Stimulated activated CD8-positive, alpha-beta memory T cell treated with anti-CD3 and anti-CD28 coated beads, Interleukin-4, amount 100 ng/mL, for 48 hours (primary cell): ENCODE measurements at places on chromosomes 1 and 21.

- DNase-seq: no peak
These were observed 24.7 kb downstream of the ADAMTS1 start for GRCh38 chr21:26820509-26820908.

DNA sequence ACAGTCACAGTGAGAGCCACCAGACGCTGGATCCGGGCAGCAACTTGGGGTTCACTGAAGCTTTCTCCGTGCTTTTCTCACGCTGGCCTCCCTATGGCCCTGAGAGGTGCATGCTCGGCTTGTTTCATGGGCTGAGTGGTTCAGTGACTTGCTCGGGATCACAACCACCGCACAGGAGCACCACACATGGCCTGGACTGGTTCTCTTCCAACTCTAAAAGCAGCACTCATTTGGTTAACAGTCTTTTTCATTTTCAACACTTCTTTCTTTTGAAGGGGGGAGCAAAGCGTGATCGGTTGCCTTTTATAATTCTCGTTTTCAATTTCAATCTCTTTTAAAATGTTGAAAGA lies 26.2 kb downstream of the UBIAD1 start:
- DNase-seq: no peak

- no peak for DNase-seq
These were observed 672 bp downstream of the POMGNT1 start for GRCh38 chr1:46197560-46197963.

- DNase-seq: no peak
These were observed 136.9 kb upstream of the C8B start for GRCh38 chr1:57102561-57103326.

- DNase-seq: no peak
These were observed 75.2 kb upstream of the NGF start for GRCh38 chr1:115413208-115413607.

DNA sequence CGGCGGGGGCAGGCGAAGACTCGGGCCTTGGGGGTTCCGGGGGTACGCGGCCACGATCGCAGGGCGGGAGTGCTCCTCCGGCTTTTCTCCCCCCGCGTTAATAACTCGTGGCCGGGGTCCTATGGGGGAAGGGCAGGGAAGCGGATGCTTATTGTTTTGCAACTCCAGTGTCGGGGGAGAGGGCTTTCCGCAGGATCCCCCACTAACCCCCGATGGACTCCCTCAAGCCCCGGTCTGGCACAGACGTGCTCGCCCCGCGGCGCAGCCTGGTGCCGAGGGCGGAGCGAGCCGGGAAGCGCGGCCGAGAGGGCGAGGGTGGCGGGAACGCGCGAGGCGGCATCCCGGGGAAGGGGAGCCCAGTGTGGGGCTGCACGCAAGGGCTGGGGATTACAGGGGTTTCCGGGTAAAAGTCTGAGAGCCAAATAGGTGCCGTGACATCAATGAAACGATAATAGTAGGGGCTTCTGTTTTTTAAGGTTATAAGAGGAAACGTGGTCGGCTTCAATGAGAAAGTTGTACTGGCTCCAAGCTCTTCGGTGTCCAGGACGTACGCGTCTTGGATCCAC lies 772 bp downstream of the UCK2 start:
- DNase-seq: peak; percentile 73

- DNase-seq: peak; percentile 6
These were observed 517.6 kb downstream of the PTPRU start for GRCh38 chr1:29753771-29754572.

GRCh38 chr1:81812712-81813111 lies 12.0 kb downstream of the ADGRL2 start:
- no peak for DNase-seq

DNA sequence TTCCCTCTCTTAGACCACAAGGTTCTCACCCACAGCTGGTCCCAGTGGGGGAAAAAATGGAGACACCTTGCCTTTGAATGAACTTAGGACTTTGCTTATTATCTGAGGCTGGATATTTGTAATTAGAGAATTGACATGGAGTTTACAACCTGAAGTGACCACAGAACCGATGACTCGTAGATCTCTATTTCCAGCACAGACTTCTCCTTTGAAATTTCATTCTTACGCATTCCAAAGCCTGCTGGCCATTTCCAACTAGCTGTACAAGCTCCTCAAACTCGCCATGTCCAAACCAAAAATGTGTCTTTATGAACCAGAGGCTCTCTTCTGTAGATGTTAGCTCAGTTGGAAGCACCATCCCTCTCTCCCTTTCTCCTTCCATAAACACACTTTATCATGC lies 12.0 kb downstream of the RAB7B start:
- no peak for DNase-seq

DNA sequence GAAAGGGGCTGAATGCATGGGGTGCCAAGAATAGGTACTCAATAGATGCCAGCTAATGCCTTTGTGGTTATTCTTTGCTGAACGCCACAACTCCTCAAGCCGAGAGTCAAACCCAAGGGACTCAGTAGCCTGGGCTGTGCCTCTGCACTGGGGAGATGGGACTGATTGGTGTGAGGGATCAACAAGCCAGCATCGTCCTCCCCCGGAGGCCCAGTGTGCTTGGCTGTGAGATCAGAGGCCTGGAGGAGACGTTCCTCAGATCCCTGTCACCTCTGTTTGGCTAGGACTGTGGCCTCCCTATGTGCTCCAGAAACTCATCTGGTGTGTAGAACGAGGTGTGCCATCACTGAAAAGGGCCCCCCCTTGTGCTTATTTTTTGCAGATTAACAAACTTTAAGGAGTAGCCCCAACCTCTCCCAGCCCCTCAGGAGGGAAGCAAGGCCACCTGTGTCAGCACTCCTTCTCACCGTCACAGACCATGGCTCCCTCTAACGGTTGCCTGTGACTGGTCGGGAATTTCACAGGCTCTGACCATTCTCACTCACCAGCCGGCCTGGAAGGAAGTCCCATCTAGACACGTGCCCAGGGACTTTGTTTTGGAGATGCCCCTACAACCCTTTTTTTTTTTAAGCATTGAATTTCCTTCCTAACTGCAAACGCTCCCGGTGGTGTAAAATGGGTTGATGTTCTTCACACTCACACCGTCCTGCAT lies 194.0 kb upstream of the VAMP3 start:
- DNase-seq: no peak

- DNase-seq: no peak
These were observed 1.9 kb upstream of the MGST3 start for GRCh38 chr1:165629151-165629550.

DNA sequence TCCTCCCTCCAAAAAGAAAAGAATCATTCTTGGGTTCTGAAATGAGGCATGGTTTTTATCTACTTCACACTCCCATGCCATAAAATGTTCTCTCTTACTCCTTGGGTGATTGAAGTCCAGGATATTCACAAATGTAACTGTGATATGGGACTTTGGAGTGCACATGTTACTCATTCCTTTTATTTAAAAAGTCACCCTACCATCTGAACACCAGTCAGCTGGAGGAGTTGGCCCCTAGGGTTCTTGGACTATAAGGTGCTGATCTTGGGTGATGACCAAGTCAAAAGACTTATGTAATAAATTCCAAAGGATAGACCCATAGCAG lies 128.4 kb downstream of the CLIC6 start:
- DNase-seq: no peak

DNA sequence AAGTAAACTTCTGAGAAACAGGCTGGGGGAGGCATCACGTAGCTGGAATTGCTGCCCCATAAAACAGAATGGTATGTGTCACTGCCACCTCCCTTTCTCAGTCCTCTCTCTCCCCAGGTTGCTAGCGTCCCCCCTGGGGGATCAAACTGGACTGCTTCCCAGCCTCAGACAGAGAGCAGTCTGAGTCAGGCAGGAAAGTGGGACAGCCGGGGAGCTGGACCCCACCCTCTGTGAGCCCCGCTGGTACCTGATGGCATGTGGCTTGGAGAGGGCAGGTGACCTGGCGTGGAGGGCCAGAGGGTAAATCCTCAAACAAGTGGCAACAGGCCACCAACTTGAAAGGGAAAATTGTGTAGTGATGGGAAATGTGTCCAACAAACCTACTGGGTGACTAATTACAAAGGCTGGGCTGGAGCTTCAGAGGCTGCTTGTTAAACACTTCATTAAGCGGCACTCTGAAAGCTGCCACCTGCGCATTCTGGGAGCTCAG lies 1.0 kb upstream of the SFN start:
- DNase-seq: no peak

- DNase-seq: no peak
These were observed 171.1 kb downstream of the DAB1 start for GRCh38 chr1:57252597-57253294.

GRCh38 chr1:41950820-41951219 lies 32.1 kb upstream of the HIVEP3 start:
- no peak for DNase-seq

GRCh38 chr1:196403803-196404690 lies 204.2 kb downstream of the KCNT2 start:
- no peak for DNase-seq

GRCh38 chr1:25022361-25023189 lies 92.5 kb upstream of the RUNX3 start:
- peak; percentile 95 for DNase-seq

GRCh38 chr1:33330361-33330890 lies 9.5 kb upstream of the A3GALT2 start:
- DNase-seq: no peak

- no peak for DNase-seq
These were observed 251.4 kb downstream of the ZNF648 start for GRCh38 chr1:181809991-181810545.

- no peak for DNase-seq
These were observed 96.3 kb upstream of the SLC44A3 start for GRCh38 chr1:94723894-94724293.

DNA sequence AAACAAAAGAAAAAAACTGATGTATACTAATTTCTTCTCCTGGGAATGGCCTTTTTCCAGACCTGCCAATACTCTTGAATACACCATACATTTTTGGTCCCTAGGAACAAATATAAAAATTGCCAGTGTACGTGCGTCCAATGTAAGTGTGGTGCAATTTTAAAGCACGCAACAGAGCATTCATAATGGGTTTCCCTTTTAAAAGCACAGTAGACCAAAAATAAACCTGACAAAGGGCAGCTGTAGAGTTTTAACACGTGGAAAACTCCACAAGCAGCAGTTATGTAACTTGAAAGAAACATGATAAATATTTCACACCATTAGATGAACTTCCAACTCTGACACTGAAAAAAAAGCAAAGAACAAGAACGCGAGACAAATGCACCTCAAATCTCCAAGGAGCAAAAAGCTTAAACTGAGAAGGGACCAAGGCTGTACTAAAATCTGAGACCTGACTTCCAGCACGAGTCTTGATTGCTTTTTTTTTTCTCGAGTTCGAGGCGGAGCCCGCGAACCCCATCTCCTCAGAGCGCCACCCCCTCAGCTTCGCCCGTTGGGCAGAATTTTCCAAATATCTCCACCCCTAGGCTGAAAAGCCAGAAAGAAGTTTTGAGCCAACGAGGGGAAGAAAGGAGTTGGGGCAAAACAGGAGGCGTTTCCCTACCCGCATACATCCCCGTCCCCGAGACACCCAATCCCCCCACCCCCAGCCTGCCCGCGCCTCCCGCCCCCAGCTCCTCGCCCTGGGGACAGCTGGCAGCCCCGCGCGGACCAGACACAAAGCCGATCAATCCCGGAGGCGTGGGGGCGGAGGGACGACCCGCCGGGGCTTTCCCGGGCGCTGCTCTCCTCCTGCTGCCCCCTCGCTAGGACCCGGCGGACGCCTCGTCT lies at the start of gene JAM2:
Gene JAM2 (plus strand): TSS at position 599 of the 891 bp plus-strand sequence. CDS start 564 bp downstream, outside the sequence.
- DNase-seq: peak; percentile 61

DNA sequence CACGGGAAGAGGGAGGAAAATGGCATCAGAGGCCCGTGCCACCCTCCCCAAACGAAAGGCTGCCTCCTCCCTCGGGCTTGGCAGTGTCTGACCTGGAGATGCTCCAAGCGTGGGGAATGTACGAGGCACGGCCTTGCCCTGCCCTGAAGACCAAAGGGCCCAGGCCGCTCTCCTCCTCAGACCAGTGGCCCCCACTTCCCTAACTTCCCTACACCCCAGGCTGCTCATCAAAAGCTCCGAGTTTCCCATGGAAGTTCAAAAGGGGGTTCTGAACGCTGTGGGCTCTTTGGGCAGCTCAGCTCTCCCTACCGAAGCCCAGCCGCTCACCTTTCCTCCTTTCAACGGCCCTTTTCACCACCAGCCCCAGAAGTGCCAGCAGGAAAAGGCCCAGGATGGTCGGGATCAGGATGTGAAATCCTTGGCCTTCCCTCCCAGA lies 11.8 kb downstream of the FCMR start:
- no peak for DNase-seq

DNA sequence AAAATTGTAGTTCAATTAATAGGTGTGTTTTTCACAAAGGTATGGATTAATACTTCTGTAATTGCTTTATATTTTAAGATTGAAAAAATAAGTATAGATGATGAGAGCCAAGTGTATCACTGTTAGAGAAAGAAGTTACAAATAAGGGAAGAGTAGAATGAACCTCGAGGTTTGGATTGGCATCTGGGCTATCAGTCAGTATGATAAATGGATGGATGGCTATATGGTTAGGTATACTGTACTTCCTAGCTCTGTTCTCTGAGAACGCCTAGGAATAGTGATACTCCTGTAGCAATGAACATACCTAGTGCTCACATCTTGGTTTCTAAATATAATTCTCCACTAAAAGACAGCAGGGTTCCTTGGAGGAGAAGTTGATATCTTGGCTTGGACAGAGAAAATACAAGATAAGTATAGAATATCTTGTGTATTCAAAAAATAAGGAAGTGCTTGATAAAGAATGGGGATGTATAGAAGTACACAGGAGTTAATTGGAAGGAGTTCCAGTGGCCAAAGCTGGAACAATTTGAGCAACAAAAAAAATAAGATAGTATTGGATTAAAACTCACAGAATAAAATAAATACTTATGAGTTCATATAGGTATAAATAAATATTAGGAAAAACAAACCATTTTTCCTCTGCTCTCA lies 12.4 kb downstream of the IPO9 start:
- DNase-seq: no peak

- peak; percentile 93 for DNase-seq
These were observed at the start of gene RNF187 for GRCh38 chr1:228487336-228488124. TSS of gene RNF187 (plus strand) at chr1:228487382.

DNA sequence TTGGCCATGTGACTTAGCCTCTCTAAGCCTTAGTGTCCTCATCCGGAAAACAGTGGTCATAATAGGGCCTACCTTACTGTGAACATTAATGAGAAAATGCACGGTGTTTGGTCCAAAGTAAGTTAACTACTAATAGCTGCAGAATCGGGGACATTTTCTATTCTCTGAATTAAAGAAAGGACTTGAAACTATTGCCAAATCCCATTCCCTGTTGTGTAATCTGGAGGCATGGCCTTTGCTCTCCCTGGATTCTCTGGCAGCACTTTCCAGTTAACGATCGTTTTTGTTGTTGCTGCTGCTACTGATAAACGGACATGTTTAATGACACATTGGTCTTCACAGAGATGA lies 30.5 kb downstream of the FMO4 start:
- DNase-seq: no peak

DNA sequence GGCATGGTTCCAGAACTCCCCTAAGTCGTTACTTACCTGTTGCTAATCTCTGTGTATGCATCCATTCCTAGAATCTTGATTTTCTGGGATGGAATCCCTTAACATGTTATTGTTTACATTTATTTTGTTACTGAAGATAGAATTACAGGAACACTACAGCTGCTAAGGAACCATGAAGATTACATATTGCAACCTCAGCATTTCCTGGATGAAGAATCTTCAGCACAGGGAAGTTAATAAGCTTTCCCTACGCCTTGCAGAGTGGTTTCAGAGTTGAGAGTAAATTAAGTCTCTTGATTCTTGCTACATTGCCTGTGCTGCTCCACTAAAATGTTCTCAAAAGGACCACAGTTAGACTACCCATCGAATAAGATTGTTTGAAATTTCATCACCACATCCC lies 31.4 kb upstream of the GBP6 start:
- DNase-seq: no peak

GRCh38 chr1:16615253-16616252 lies 2.2 kb upstream of the NBPF1 start:
- peak; percentile 28 for DNase-seq
